ENCODE measurements at places on chromosomes 16 and 17. TPM values are rescaled to one million over a fixed set of nuclear protein-coding genes. Genes with fewer than 3 reads are reported as not detected.

The PDILT gene
- not detected for total RNA-seq

The FOXN1 gene
- total RNA-seq = not detected

The RRAD gene
- total RNA-seq = 0.66 TPM

The RANGRF gene
- total RNA-seq = 63.4 TPM

The TMC8 gene
- 371 TPM for total RNA-seq

The TRAPPC1 gene
- 217 TPM for total RNA-seq

The HOXB13 gene
- total RNA-seq = not detected

The GUCY2D gene
- 0.05 TPM for total RNA-seq

The KRTAP2-1 gene
- total RNA-seq = not detected

The KIF2B gene
- not detected for total RNA-seq

The HOXB2 gene
- total RNA-seq = 24.0 TPM

The PYDC1 gene
- not detected for total RNA-seq

The EME1 gene
- 16.2 TPM for total RNA-seq

The CRISPLD2 gene
- 0.50 TPM for total RNA-seq

The KRT28 gene
- not detected for total RNA-seq

The NOTUM gene
- total RNA-seq = 0.11 TPM

The NPIPB9 gene
- total RNA-seq = 6.3 TPM

The TBC1D3I gene
- 0.84 TPM for total RNA-seq

The SPATA32 gene
- total RNA-seq = 0.16 TPM

The KRTAP3-1 gene
- not detected for total RNA-seq

The PTGES3L gene
- 0.52 TPM for total RNA-seq

The TUBG1 gene
- total RNA-seq = 66.8 TPM

The HSD11B2 gene
- total RNA-seq = 0.36 TPM

The SMARCE1 gene
- 110 TPM for total RNA-seq

The HLF gene
- 0.91 TPM for total RNA-seq

The OTOA gene
- 0.11 TPM for total RNA-seq

The TBC1D3G gene
- total RNA-seq = not detected

The ACE gene
- total RNA-seq = 1.6 TPM

The GH1 gene
- not detected for total RNA-seq

The BMERB1 gene
- total RNA-seq = 4.0 TPM

The HID1 gene
- total RNA-seq = 0.34 TPM
